ENCODE measurements at places on chromosomes 4 and X. TPM values are rescaled to one million over a fixed set of nuclear protein-coding genes. Genes with fewer than 3 reads are reported as not detected.

The RBM46 gene
- not detected for total RNA-seq

DNA sequence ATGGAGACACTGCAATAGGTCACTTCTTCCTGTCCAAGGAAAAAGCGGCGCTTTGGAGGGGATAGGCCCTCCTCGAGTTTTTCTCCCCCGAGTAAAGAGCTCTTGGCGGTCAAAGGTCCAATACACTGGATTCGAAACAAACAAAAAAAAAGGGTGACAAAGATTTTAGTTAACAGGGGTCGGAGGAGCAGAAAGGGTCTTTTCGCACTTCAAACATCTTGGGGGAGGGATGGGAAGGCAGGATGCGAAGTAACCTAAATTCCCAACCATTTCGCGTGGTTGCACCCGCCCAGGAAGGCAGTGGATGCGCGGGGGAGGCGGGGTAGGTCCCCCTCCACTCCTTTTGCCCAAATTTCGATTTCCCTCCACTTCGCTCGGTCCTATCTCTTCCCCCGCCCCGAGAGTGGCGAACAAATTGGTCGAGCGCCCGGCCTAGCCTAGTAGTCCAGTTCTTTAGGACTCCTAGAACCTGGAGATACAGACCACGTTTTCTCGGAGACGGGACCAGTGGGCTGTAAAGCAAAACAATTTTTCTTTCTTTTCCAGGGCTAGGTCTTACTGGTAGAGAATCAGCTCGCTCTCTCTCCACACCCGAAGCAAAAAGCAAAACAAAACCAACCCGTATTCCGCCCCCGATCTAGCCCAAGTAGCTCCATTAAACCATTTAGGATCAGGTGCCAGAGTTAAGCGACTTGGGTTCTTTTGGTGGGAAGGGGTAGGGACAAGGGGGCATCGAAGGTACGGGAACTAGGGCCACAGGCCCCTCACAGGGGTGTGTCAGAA is 2.0 kb upstream of the STAG2 start:
- H3K27ac ChIP-seq: peak overlapping the region; percentile 99
- peaks cover 16% of the 10 kb centered on the region for H3K4me1 ChIP-seq
- DNase-seq: no peak
- H3K27me3 ChIP-seq: no peaks in the 10 kb centered on the region

DNA sequence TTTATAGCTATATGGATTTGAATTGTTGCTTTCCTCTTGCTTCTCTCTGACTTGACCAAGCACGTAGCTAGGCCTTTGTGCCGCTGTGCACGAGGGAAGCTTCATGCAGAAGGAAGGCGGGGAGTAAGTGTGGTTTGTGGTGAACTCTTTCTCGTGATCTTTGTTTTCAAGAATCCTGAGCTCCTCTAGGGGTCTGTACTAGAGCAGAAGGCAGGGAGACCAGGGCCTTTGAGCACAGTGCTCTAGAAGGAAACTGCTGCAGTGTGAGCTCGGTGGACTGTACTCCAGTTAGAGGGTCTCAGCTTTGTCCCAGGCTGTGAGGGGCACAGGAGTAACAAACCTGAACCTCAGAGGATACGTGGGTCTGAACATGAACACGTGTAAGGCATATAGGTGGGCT is 49.0 kb downstream of the AGA start:
- H3K27ac ChIP-seq: peak overlapping the region; percentile 60
- DNase-seq: peak; percentile 50
- peaks cover 9% of the 10 kb centered on the region for H3K27me3 ChIP-seq
- no peaks in the 10 kb centered on the region for H3K36me3 ChIP-seq
- H3K4me3 ChIP-seq: no peak overlapping the region

DNA sequence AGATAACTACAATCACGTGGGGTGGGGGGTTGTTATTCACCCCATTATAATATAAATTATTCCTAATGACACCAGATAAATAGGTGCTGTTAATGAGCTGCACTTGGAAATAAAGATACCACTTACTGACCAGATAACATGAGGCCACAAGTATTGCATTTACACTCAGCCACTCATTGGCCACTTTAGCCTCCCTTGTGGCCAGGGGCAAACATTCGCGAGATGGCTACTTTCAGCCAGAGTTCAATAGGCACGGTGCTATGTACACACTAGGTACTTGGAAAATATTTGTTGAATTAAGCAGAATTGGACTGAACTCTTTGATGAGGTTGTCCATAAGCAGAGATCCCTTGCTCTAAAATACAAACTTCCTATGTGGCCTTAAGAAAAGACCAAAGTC is 713.7 kb upstream of the TENM3 start:
- no peak overlapping the region for H3K4me3 ChIP-seq
- no peak for DNase-seq
- no peaks in the 10 kb centered on the region for H3K4me1 ChIP-seq
- no peaks in the 10 kb centered on the region for H3K36me3 ChIP-seq
- no peaks in the 10 kb centered on the region for H3K27me3 ChIP-seq

DNA sequence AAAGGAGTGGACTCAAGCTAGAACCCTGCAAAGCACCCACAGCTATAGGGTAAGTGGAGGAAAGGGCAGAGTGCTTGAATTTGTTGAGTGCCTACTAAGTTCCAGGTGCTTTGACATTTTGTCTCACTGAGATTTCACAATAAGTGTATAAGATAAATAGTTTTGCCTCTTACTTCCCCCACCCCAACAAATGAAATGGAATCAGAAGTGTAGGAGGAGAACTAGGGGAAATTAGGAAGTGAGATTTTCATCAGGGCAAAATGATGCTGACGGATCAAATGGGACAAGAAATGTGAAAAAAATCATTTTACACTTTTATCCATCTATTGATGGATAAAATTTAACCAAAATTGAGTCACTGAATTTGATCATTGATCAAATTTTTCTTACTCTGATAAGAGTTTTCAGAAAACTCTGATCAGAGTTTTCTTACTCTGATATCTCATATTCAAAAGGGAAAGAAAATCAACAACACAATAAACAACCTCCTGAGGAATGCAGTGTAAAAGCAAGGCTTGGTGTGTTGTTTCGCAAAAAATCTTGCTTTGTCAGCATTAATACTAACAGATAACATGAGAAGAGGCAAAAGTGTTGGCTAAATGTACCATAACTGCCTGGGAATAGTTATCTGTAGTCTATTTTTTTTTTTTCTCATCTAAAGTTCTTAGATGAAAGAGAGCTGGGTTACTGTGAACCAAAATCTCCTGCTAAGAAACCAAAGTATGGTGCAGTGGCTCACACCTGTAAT is 24.9 kb downstream of the PLAC8 start:
- H3K27ac ChIP-seq: no peak overlapping the region
- H3K4me3 ChIP-seq: no peak overlapping the region
- H3K27me3 ChIP-seq: no peaks in the 10 kb centered on the region
- no peak for DNase-seq
- H3K36me3 ChIP-seq: peaks cover 65% of the 10 kb centered on the region

DNA sequence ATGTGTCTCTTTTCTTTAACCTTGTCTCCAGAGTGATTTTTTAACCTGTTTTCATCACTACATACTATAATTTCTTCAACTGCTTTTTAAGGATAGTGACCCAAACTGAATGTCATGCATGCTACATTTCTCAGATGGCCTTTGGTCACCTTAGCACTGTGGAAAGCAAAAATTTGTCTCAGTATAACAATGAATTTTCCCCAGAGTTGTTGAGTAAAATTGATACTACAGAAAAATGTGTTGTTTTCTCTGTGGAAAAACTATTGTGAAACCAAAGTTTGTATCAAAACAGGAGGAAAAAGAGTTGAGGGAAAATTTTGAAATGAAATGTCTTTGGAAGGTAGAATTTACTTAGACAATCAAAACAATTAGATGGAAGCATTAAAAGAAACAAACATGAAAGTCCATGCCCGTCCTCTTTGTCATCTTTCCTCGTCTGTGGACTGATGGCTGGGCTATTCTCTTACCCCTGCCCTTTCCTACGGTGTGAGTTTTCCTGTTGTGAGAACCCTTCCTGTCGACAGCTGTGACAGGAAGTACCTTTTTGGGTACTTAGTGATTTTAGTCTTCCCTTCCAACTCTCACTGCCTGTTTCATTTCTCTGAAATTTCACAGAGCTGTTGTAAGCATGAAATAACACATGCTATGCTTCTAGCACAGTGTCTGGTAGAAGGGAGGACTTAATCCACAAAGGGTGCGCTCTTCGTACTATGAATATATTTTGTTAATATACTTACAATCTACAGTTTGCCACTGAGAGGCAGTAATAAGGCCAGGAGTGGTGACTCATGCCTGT is 50.8 kb downstream of the LRP2BP start:
- peaks cover 35% of the 10 kb centered on the region for H3K36me3 ChIP-seq
- DNase-seq: no peak
- H3K27me3 ChIP-seq: no peaks in the 10 kb centered on the region
- peaks cover 56% of the 10 kb centered on the region for H3K4me1 ChIP-seq
- H3K27ac ChIP-seq: peak overlapping the region; percentile 83

DNA sequence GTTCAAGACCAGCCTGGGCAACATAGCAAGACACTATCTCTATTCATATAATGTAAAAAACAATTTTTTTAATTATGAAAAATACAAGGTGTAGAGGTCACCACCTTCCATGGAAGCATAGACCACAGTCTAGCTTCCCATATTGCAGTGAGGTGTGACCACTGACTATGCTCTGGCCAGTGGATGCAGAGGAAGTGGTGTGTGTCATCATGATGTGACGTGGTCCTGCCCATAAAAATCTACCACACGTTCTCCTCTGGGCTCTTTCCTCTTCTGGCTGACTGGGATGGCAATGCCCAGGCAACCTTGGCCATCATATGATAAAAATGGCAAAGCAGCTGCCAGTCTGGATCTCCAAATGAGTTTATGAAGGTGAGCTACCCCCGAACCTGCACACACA is 65.7 kb downstream of the RBM47 start:
- H3K36me3 ChIP-seq: no peaks in the 10 kb centered on the region
- no peak overlapping the region for H3K27ac ChIP-seq
- peaks cover 29% of the 10 kb centered on the region for H3K4me1 ChIP-seq
- H3K4me3 ChIP-seq: no peak overlapping the region
- DNase-seq: no peak

The P2RY10 gene
- 89.1 TPM for total RNA-seq

The BEX5 gene
- 7.0 TPM for total RNA-seq

GRCh38 chr4:118774989-118775388 is 60.9 kb downstream of the SEC24D start:
- H3K27me3 ChIP-seq: no peaks in the 10 kb centered on the region
- H3K27ac ChIP-seq: no peak overlapping the region
- no peak for DNase-seq
- H3K36me3 ChIP-seq: peaks cover 8% of the 10 kb centered on the region

- no peak overlapping the region for H3K4me3 ChIP-seq
- H3K27me3 ChIP-seq: no peaks in the 10 kb centered on the region
- no peak overlapping the region for H3K27ac ChIP-seq
- no peak for DNase-seq
- peaks cover 13% of the 10 kb centered on the region for H3K36me3 ChIP-seq
Observed at GRCh38 chr4:142040043-142040442, 403.7 kb downstream of the IL15 start.

The SLC25A43 gene
- 5.9 TPM for total RNA-seq

GRCh38 chr4:113009461-113009860 is 40.0 kb upstream of the ANK2 start:
- H3K27ac ChIP-seq: no peak overlapping the region
- H3K27me3 ChIP-seq: peaks cover 2% of the 10 kb centered on the region
- H3K4me3 ChIP-seq: no peak overlapping the region

GRCh38 chr4:84750260-84750959 is 167.5 kb downstream of the CDS1 start:
- no peak overlapping the region for H3K4me3 ChIP-seq
- no peak overlapping the region for H3K27ac ChIP-seq
- H3K4me1 ChIP-seq: no peaks in the 10 kb centered on the region
- H3K36me3 ChIP-seq: no peaks in the 10 kb centered on the region

GRCh38 chr4:59881632-59882031 is 1318.5 kb upstream of the ADGRL3 start:
- no peak for DNase-seq
- no peak overlapping the region for H3K27ac ChIP-seq
- no peaks in the 10 kb centered on the region for H3K36me3 ChIP-seq

- H3K4me3 ChIP-seq: no peak overlapping the region
- no peak for DNase-seq
- H3K27ac ChIP-seq: no peak overlapping the region
- no peaks in the 10 kb centered on the region for H3K4me1 ChIP-seq
- no peaks in the 10 kb centered on the region for H3K27me3 ChIP-seq
Observed at GRCh38 chr4:116055857-116056827, 942.7 kb upstream of the NDST4 start.

DNA sequence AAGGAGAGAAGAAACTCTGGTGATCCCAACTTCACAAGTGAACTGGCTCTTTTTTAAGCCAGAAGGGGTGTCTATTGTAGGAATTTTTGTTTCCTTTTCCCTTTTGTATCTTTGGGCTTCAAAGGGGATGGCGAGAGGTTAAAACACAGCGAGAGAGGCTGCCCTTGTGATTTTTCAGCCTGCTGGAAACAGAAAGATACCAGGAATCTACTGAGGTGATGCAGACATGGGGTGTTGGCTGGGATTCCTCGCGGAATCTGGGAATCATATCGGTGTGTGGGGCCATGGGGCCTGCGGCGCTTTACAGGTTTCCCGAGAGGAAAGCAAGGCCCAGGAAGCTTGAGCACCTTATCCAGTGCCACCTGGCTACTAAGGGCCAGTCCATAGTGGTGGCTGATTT is 99.4 kb upstream of the STX18 start:
- no peaks in the 10 kb centered on the region for H3K27me3 ChIP-seq
- peaks cover 8% of the 10 kb centered on the region for H3K4me1 ChIP-seq
- no peak for DNase-seq
- H3K4me3 ChIP-seq: no peak overlapping the region
- no peak overlapping the region for H3K27ac ChIP-seq

DNA sequence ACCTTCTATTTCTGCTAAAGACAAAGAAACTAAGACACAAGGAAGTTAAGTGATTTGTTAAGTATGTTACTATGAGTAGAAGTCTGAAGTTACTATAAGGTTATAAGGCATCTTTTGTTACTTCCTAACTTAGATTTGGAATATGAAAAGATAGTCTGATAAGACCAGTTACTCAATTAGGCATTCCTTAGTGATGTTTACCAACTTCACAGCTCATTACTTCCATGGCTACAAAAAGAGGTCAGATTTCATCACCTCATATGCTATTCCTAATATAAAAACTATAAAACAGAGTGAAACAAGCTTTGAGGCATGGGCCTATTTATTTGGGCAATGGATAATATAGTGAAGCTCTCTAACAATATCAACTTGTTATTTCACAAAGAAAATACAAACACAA is 143.1 kb downstream of the TBCK start:
- H3K36me3 ChIP-seq: peaks cover 3% of the 10 kb centered on the region
- H3K4me1 ChIP-seq: no peaks in the 10 kb centered on the region
- no peak for DNase-seq
- no peak overlapping the region for H3K27ac ChIP-seq
- no peaks in the 10 kb centered on the region for H3K27me3 ChIP-seq
